EH (cell line): ENCODE measurements at places on chromosomes 11 and 22.

DNA sequence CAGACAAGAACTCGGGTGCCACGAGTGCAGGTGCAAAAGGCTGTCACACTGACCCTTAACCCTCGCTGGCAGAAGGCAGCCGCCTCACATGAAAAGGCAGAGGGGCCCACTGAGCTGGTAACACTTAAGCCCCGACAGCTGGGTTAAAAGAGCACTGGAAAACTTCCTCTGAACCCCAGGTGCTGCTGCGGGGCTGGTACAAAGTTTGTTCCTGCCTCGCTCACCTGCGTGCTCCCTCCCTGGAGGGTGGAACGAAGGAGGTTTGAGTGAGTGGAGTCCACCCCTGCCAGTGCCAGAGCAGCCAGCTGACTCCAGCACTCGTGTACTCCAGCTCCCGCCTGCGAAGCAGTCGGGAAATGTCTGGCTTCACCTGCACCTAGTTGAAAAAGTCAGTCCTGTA, 12.6 kb downstream of the SULT4A1 start:
- DNase-seq = no peak

DNA sequence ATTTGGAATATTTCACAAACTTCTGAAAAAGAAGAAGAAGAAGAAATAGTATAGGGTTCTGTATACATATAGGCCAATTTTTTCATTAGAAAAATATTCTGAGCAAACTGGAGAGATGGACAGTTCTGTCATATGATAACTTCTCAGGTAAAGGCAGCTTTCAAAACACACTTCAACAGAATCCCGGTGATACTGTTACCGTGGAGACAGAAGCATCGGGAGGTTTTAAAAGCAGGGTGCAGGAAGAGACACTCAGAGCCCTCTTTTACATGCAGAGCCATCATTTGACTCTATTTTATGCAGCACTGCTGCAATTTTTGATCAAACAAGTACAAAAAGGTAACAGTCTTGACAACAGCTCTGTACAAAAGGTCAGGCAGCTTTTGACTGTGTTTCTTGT, 1785.4 kb downstream of the LRRC4C start:
- no peak for DNase-seq

DNA sequence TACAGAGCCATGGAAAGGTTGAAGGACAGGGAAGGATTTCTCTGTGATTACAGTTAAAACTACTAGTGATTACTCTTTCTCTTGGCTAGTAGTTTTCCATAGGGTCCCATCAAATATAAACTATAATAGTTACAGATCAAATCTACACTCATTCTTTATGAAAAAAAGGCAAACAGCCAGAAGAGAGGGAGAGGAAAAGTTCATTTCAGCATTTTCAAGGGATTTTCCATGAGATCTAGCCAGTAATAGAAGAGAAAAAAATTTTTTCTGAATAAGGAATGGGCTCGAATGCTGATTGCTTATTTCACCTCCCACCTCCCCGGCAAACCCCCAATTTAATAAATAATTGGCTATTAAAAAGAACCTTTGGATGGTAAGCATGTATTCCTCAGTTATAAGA, 74.8 kb upstream of the BLID start:
- DNase-seq = no peak

DNA sequence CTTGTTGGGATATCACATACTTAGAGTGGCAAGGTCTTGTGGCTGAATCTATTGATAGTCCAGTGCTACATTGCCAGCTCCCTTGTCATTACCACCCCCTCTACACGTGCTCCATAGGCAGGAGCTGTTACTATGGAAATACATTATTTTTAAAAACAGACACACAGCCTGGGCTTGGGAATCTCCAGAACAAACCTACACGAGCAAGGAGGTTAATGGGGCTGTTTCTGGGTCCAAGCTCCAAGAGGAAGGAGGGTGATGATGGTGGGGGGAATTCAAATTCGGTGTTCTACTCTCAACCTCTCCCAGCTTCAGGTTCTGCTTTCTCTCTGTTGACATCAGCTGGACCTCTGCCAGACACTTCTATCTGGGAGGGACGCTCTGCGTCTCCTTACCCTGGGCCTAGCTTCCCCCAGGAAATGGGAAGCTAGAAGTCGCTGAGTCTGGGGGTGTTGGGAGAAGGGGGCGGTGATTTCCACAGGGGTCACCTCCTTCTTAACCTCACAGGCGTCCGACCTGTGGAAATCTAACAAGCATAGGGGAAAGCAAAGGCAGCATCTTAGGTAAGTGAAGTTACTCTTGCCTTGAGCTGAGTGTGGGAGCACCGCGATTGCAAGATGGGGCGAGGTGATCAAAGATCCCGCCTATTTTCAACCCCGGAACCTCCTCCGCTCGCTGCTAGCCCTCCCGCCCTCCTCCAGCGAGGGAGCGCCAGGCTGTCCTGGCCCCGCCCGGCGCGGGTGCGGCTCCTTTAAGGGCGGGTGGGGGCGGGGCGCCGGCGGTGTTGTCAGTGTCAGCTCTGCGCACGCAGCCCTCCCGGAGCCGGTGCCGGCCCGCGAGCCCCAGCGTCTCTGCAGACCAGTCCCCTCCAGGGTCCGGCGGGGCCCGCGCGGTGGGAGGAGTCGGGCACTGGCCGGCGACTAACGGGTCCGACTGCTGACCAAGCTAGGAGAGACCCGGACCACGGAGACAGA, at the start of gene C2CD2L:
C2CD2L (plus strand) TSS at position 781 of the 974 bp plus-strand sequence. CDS start 398 bp downstream, outside the sequence.
- peak; percentile 93 for DNase-seq

DNA sequence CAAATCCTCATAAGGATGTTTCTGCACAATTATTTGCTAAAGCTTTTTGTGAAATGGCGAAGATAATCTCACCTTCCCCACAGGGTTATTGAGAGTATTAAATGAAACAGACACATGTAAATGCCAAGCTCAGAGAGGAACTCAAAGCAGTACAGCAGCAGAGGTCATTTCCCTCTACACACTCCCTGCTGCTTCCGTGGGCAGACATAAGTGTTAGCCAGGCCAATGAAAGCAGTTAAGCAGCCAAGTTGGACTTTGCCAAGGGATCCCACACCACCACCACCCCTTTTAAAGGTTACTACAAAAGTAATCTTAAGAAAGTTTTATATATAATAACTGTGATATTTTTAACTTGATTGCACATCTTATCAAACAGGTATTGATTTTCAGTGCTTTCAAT, 4.0 kb upstream of the FAM111A start:
- DNase-seq = no peak

DNA sequence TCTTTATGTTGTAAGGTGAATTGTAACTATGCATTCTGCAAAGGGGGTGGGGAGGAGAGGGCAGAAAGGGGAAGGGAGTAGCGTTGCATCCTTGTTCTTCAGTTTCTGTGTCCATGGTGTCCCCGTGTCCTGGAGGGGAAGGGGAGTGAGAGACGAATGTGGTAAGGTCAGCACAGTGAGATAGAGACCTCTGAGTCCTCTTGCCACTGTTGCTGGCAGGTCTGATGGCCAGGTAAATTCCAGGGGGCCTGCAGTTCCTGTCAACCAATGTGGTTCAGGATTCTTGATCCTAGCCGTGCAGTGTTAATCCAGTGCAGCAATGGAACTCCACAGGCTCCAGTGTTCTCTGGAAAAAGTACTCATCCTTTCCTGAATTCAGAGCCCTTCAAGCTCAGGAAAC, 14.6 kb upstream of the ADSL start:
- no peak for DNase-seq

DNA sequence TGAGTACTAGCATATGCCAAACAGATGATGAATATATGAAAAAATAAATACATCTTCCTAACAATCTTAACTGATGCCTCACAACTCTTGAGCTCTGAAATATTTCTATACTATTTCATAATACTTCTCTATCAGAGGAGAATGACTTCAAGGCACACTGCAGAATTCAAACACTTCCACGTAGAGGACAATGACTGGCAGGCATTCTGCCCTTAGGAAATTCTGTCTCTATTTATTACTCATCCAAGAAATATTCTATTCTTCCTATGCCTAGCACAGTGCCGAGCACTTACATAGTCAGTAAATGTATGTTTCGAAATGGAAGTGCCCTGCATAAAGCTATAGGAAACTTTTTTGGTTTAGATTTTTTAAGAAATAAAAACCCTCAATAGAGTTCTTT, 809.1 kb downstream of the DLG2 start:
- DNase-seq = peak; percentile 34

GRCh38 chr22:26584010-26584409, 5.9 kb downstream of the TPST2 start:
- DNase-seq = no peak

DNA sequence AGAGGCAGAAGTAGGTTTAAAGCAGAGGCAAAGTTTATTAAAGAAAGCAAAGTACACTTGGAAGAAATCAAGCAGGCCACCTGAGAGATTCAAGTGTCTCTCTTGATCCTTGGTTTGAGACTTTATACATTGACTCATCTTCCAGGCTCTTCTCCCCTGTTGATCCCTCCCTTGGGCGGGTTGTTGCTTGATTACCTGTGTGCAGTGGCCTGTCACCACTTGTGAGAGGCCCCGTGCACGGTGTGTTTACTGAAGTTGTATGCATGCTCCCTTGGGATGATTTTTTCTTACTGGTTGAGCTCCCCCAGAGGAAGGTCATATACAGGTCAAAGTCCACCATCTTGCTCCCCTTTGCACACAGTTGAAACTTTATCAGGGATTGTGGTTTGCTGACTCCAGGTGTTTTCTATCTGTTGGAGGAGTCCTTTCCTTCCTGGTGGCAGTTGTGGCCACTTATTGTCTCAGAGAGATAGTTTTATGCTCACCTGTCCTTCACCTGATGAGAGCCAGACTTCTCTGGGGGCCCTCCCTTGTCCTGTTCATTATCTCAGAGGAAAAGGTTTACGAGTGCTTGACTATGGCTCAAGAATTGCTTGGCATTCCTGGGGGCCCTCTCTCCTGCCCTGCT, 16.3 kb upstream of the RBMXL2 start:
- DNase-seq = no peak

- peak; percentile 77 for DNase-seq
Observed at GRCh38 chr22:19942157-19943081, 801 bp upstream of the TXNRD2 start.

- DNase-seq = no peak
Observed at GRCh38 chr22:48918585-48919186, 909.0 kb downstream of the BRD1 start.

- no peak for DNase-seq
Observed at GRCh38 chr11:45048870-45049691, 97.4 kb upstream of the PRDM11 start.

- DNase-seq = no peak
Observed at GRCh38 chr11:27303903-27304302, 59.1 kb downstream of the CCDC34 start.

GRCh38 chr22:49724893-49725489, 102.7 kb downstream of the BRD1 start:
- no peak for DNase-seq

DNA sequence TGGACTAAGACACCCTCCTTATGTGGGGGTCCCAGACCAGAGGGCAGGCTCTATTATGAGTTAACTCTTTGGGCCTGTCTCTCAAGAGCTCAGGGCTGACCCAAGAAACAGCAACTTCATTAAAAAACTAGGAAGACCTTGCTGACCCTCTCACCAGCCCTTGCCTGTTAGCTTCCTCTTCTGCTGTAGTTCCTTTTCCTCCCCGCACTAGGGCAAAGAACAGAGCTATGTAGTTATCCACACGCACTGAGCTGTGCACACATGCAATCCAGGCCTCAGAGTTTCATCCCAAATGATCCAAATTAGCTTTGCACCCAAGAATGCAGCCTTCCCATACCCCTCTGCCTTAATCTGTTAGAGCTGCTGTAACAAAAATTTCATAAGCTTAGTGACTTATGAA, 539.6 kb upstream of the CADM1 start:
- no peak for DNase-seq

GRCh38 chr11:72354356-72355115, 79.8 kb downstream of the CLPB start:
- DNase-seq = no peak

DNA sequence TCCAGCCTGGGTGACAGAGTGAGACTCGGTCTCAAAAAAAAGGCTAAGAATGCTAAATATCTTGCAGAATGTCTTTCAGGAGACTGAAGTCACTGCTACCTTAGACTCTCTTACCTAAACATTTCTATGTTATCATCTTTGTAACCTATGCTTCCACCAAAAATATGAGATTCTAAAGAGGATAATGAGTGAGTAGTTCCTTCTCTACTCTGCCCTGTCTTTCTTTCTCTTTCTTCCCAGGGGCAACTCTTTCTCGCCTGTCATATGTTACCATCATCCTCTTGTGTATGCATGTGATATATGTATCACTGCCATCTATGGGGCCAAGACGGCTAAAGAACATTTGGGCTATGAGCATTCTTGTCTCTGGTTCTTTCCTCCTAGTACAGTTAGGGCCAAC, 9.0 kb upstream of the RASSF10 start:
- DNase-seq = no peak

DNA sequence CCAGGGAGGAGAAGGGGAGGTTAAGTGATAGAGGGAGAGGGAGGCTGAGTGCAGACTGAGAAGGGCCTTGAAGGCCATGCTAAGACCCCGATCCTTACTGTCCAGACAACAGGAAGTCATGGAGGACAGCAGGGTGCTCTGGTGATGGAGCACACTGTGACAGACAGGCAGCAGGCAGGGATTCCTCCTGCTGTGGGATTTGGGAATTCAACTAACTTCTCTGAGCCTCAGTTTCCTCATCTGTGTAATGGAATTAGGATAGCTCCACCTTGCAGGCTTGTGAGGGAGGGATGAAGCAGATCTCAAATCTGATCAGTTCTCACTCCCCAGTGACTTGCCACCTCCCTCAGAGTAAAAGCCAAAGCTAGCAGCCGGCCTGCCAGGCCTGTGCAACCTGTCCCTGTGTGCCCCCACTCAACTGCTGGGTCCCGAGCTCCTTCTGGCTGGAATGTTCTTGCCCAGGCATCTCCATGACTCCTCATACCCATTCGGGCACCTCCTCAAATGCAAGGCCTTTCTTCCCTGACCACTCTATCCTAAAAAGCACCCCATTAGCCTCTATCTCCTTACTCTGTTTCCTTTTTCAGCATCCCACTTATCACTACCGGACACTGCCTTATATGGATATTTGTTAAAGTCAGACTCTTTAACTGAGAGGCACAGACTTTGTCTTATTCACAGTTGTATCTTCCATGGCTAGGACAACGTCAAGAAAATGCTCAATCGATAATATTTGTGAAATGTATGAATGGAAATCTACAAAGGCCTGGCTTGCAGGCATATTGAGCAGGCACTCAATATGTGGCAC, 9.5 kb downstream of the ARAP1 start:
- no peak for DNase-seq

- no peak for DNase-seq
Observed at GRCh38 chr11:108959105-108959761, 294.4 kb downstream of the DDX10 start.

GRCh38 chr11:86673055-86673843, 833 bp upstream of the ME3 start:
- DNase-seq = no peak

DNA sequence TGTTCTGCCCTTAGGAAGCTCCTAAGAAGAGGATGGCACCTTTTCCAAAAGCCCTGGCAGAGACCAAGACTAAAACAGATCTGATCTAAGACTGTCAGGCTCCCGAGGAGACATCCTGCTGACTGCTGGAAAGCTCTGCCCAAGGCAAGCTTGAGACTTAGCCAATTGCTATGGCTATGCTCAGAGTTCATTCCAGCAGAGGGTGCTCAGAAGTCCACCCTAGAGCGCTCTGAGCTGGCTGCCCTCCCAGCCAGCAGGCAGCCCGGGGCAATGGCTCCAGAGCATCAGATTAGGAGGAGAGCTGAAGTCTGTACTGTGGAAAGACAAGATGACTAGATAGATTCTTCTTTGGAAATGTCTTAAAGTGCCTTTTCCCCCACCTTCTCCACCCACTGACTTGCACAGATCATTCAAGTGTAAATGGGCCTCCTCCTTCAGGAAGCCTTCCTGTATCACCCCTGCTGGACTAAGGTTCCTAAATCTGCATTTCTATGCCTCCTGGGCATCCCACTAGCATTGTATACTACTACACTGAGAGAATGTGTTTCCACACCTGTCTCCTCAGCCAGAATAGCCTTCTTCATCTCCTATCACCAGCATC, 23.4 kb downstream of the LRRC55 start:
- DNase-seq = peak; percentile 93

GRCh38 chr11:82792319-82792718, 58.7 kb upstream of the FAM181B start:
- no peak for DNase-seq
